Renal pelvis (tissue), 12 donors: ENCODE measurements at places on chromosomes 2 and 18. TPM values are rescaled to one million over a fixed set of nuclear protein-coding genes. Genes with fewer than 3 reads are reported as not detected.

- no peak for DNase-seq
Observed at GRCh38 chr2:45275806-45276205, 266.6 kb upstream of the SIX2 start.

Gene CERKL
- 10.7 TPM for polyA plus RNA-seq

Gene DPYSL5
- 7.2 TPM for polyA plus RNA-seq

Gene ZNF521
- 39.2 TPM for polyA plus RNA-seq
